ENCODE measurements at places on chromosomes 11 and 22. TPM values are rescaled to one million over a fixed set of nuclear protein-coding genes. Genes with fewer than 3 reads are reported as not detected.

DNA sequence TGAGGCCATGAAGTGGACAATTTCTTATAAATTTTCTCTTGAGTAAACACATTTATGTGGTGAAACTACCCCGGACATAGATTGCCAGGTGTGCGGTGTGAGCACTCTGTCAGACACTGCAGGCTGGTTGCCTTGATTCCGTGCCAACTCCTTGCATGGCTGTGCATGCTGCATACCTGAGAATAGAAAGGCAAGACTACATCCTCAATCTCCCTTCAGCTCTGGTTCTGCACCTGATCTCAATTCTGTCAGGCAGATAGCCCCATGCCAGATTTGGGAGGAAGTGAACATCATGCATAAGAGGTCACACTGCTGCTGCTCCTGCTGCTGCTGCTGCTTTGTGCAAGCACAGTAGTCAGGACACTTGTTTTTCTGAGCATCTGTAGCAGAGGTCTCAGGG lies 42.5 kb upstream of the DEUP1 start:
- H3K27ac ChIP-seq, result no peak overlapping the region
- H3K4me1 ChIP-seq, result no peaks in the 10 kb centered on the region
- H3K27me3 ChIP-seq, result no peaks in the 10 kb centered on the region
- H3K4me3 ChIP-seq, result no peak overlapping the region
- H3K36me3 ChIP-seq, result no peaks in the 10 kb centered on the region
- DNase-seq, result no peak

The OR10D3 gene
- total RNA-seq, result not detected

The APOBEC3C gene
- 40.2 TPM for total RNA-seq

GRCh38 chr11:134476435-134477021 lies 64.5 kb upstream of the B3GAT1 start:
- H3K27me3 ChIP-seq, result peaks cover 78% of the 10 kb centered on the region
- no peaks in the 10 kb centered on the region for H3K4me1 ChIP-seq
- no peak for DNase-seq

The OR51E2 gene
- not detected for total RNA-seq

GRCh38 chr11:129295746-129296145 lies 79.9 kb upstream of the BARX2 start:
- no peaks in the 10 kb centered on the region for H3K36me3 ChIP-seq
- no peak for DNase-seq
- H3K27me3 ChIP-seq, result no peaks in the 10 kb centered on the region
- no peak overlapping the region for H3K27ac ChIP-seq
- no peaks in the 10 kb centered on the region for H3K4me1 ChIP-seq

The ATG13 gene
- 69.2 TPM for total RNA-seq

DNA sequence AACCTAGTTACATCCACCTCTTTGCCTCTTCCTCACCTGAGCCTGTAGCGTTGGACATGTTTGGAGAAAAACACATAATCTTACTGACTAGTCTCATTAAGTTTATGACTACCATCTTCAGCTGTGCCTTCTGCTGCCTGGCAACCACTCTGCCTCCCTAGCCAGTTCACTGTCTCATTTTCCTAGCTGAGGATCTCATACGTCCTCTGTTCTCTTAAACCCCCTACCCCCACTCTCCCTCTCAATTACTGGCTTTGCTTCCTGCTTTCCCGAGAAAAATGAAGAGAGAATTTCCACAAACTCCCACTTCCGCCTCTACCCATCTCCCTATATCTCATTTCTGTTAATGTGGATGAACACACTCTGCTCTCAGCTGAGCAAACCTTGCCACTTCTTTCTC lies 239.3 kb upstream of the POU2AF2 start:
- no peaks in the 10 kb centered on the region for H3K36me3 ChIP-seq
- H3K4me3 ChIP-seq, result no peak overlapping the region
- no peak for DNase-seq
- peaks cover 32% of the 10 kb centered on the region for H3K27me3 ChIP-seq

GRCh38 chr11:124766156-124766555 lies 4.1 kb upstream of the ESAM start:
- DNase-seq, result no peak
- no peaks in the 10 kb centered on the region for H3K27me3 ChIP-seq
- H3K36me3 ChIP-seq, result peaks cover 5% of the 10 kb centered on the region
- H3K4me1 ChIP-seq, result peaks cover 36% of the 10 kb centered on the region
- H3K4me3 ChIP-seq, result no peak overlapping the region
- no peak overlapping the region for H3K27ac ChIP-seq

- H3K36me3 ChIP-seq, result no peaks in the 10 kb centered on the region
- no peaks in the 10 kb centered on the region for H3K27me3 ChIP-seq
- no peaks in the 10 kb centered on the region for H3K4me1 ChIP-seq
- no peak for DNase-seq
- no peak overlapping the region for H3K4me3 ChIP-seq
- no peak overlapping the region for H3K27ac ChIP-seq
Measured at GRCh38 chr11:56948991-56949515, 39.7 kb upstream of the OR5AK2 start.

The OR5AP2 gene
- total RNA-seq, result not detected
